ENCODE measurements at places on chromosomes 3 and 15. TPM values are rescaled to one million over a fixed set of nuclear protein-coding genes. Genes with fewer than 3 reads are reported as not detected.

DNA sequence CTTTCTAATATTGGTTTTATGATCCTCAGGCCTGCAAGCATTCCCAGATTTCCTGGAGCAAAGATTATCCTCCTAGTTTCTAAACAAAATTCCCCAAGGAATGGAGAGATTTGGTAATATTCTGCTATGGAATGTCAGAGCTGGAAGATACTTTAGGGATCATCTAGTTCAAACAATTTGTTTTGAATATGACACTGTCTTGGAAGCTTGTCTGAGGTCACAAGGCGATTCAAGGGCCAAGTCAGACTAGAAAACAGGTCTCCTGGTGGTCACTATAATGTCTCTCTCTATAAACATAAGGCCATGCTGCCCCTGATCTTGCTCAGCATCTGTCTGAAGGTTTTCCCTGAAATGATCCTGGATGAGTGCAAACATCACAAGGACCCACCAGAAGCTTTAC is 143.4 kb upstream of the BCL6 start:
- H3K4me3 ChIP-seq = no peak overlapping the region
- H3K27ac ChIP-seq = no peak overlapping the region
- no peaks in the 10 kb centered on the region for H3K27me3 ChIP-seq
- no peak for DNase-seq
- H3K36me3 ChIP-seq = no peaks in the 10 kb centered on the region

GRCh38 chr15:62307551-62307950 is 142.5 kb upstream of the C2CD4B start:
- no peak overlapping the region for H3K27ac ChIP-seq
- H3K27me3 ChIP-seq = no peaks in the 10 kb centered on the region
- no peaks in the 10 kb centered on the region for H3K36me3 ChIP-seq
- no peaks in the 10 kb centered on the region for H3K4me1 ChIP-seq

- H3K27me3 ChIP-seq = no peaks in the 10 kb centered on the region
- no peak for DNase-seq
- no peak overlapping the region for H3K4me3 ChIP-seq
- peaks cover 4% of the 10 kb centered on the region for H3K36me3 ChIP-seq
- H3K27ac ChIP-seq = peak overlapping the region; percentile 60
- H3K4me1 ChIP-seq = peaks cover 17% of the 10 kb centered on the region
These were observed 35.2 kb downstream of the FNDC3B start for GRCh38 chr3:172074586-172074985.

GRCh38 chr15:58830556-58830955 is 59.5 kb downstream of the MINDY2 start:
- H3K27ac ChIP-seq = no peak overlapping the region
- H3K27me3 ChIP-seq = no peaks in the 10 kb centered on the region
- no peak for DNase-seq
- peaks cover 55% of the 10 kb centered on the region for H3K36me3 ChIP-seq
- H3K4me1 ChIP-seq = no peaks in the 10 kb centered on the region
- no peak overlapping the region for H3K4me3 ChIP-seq

GRCh38 chr3:161069511-161070251 is 35.5 kb downstream of the B3GALNT1 start:
- DNase-seq = no peak
- H3K4me1 ChIP-seq = peaks cover 16% of the 10 kb centered on the region
- H3K4me3 ChIP-seq = no peak overlapping the region
- H3K36me3 ChIP-seq = no peaks in the 10 kb centered on the region

The OCA2 gene
- 0.86 TPM for polyA plus RNA-seq

- DNase-seq = no peak
- H3K4me1 ChIP-seq = no peaks in the 10 kb centered on the region
- H3K27me3 ChIP-seq = no peaks in the 10 kb centered on the region
- H3K4me3 ChIP-seq = no peak overlapping the region
- no peaks in the 10 kb centered on the region for H3K36me3 ChIP-seq
These were observed 207.0 kb downstream of the SUCLG2 start for GRCh38 chr3:67447393-67447792.

DNA sequence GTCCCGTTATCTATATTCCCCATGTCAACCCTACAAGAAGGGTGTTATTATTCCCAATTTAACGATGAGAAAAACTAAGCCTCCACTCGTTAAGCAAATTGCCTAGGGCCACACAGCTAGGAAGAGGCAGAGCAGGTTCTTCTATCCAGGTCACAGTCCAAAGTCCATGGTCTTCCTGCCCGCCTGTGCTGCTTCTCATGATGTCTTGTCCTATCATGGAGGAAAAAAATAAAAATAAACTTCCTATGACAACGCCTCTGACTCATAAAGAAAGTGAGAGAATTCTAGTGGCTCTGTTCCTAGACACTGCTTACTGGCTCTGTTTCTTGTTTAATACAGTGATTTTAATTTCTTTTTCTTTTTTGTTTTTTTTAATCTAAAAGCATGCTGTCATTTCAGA is 9.7 kb downstream of the COL8A1 start:
- no peak for DNase-seq
- no peaks in the 10 kb centered on the region for H3K27me3 ChIP-seq
- no peak overlapping the region for H3K4me3 ChIP-seq
- H3K27ac ChIP-seq = no peak overlapping the region
- no peaks in the 10 kb centered on the region for H3K4me1 ChIP-seq
- H3K36me3 ChIP-seq = no peaks in the 10 kb centered on the region

DNA sequence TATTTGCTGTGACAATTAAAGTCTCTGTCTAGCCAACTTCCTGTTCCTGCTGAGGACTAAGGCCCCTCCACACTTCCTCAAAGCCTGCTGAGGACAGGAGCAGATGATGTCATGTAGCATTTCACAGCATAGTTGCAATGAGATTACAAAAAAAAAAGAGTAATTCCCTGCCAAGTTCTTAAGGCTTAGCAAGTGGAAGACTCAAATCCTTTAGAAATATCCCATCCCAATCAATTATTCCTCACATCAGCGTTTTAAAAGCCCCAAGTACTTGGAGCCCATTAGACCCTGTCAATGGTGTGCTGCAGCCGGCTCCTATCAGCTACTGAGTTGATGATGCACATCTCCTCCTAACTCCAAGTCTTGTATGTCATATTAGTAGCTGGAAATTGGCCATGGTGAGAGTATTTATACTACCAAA is 51.7 kb downstream of the TRANK1 start:
- H3K36me3 ChIP-seq = peaks cover 29% of the 10 kb centered on the region
- H3K4me1 ChIP-seq = peaks cover 66% of the 10 kb centered on the region
- peak overlapping the region; percentile 48 for H3K27ac ChIP-seq
- H3K4me3 ChIP-seq = no peak overlapping the region
- DNase-seq = peak; percentile 61

GRCh38 chr3:179971280-179971679 is 65.5 kb downstream of the PEX5L start:
- H3K4me1 ChIP-seq = no peaks in the 10 kb centered on the region
- no peaks in the 10 kb centered on the region for H3K27me3 ChIP-seq
- DNase-seq = no peak
- no peak overlapping the region for H3K27ac ChIP-seq

The UROC1 gene
- 0.03 TPM for polyA plus RNA-seq

The IREB2 gene
- polyA plus RNA-seq = 15.0 TPM

The AHSG gene
- polyA plus RNA-seq = not detected

The LRRC15 gene
- 0.35 TPM for polyA plus RNA-seq

DNA sequence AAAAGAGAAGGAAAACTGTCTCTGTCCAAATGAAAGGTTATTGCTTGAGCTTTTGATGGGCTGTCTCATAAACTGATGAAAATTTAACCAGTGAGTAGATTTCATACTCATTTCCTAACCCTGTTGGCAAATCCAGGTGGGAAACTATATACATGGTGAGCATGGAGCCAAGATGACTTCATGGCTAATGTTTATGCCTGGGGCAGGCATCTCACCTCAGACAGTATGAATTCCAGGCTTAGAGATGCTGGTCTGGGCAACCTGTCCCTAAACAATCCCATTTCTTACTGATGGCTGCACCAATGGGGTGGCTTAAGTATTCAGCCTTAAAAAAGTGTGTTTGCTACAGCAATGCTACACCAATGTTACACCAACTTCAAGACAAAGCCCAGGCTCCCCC is 58.1 kb downstream of the SLTM start:
- no peak overlapping the region for H3K4me3 ChIP-seq
- H3K4me1 ChIP-seq = no peaks in the 10 kb centered on the region
- no peaks in the 10 kb centered on the region for H3K27me3 ChIP-seq
- peaks cover 34% of the 10 kb centered on the region for H3K36me3 ChIP-seq
- H3K27ac ChIP-seq = no peak overlapping the region
- no peak for DNase-seq

- H3K27me3 ChIP-seq = no peaks in the 10 kb centered on the region
- no peak for DNase-seq
- peaks cover 9% of the 10 kb centered on the region for H3K36me3 ChIP-seq
These were observed 81.5 kb downstream of the DHX36 start for GRCh38 chr3:154242766-154243165.

The RBMS3 gene
- polyA plus RNA-seq = 8.8 TPM

GRCh38 chr3:190692256-190692655 is 170.2 kb downstream of the GMNC start:
- no peaks in the 10 kb centered on the region for H3K36me3 ChIP-seq
- H3K4me1 ChIP-seq = no peaks in the 10 kb centered on the region
- no peaks in the 10 kb centered on the region for H3K27me3 ChIP-seq

DNA sequence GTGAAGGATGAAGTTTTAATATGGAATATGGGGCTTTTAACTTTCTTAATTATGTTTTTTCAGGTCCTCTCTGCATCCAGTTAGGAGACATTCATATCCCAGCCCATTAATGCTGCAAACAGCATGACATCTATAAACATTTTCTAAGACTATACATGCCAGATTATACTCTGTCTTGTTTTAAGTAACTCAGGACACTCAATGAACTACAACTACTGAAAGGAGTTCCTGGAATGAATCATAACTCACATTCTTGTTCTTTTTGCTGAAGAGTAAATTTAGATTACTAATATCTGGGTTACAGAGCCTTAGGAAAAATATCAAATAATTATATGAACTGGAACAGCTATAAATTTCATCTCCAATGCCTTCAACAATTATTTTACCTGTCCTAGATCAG is 167.4 kb downstream of the STAG1 start:
- no peak overlapping the region for H3K4me3 ChIP-seq
- no peaks in the 10 kb centered on the region for H3K27me3 ChIP-seq
- no peaks in the 10 kb centered on the region for H3K4me1 ChIP-seq

GRCh38 chr3:5437296-5437782 is 249.8 kb downstream of the EDEM1 start:
- H3K27ac ChIP-seq = no peak overlapping the region
- no peak for DNase-seq
- no peaks in the 10 kb centered on the region for H3K27me3 ChIP-seq
- H3K4me1 ChIP-seq = no peaks in the 10 kb centered on the region
- H3K36me3 ChIP-seq = no peaks in the 10 kb centered on the region

GRCh38 chr3:11004563-11004962 is 12.0 kb downstream of the SLC6A1 start:
- no peak for DNase-seq
- H3K4me3 ChIP-seq = no peak overlapping the region
- no peaks in the 10 kb centered on the region for H3K36me3 ChIP-seq
- no peaks in the 10 kb centered on the region for H3K4me1 ChIP-seq

The CELSR3 gene
- 2.5 TPM for polyA plus RNA-seq

DNA sequence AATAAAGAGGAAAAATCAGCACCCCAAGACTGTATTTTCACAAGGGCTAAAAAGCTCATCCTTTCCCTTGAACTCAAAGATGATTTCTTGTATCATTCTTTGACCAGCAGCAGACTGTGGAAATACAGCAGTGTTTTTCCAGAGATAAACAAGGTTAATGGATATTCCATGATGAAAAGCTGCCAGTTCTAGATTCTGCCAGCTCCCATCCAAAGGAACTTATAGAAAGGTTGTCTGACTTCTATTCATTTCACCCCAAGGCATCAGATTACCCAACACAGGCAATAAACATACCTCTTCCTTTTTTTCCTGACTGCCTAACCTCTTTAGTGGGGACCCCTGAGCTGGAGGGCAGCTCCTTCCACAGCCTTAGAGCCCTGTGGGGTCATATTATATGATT is 375.8 kb upstream of the THBS1 start:
- H3K27ac ChIP-seq = no peak overlapping the region
- no peaks in the 10 kb centered on the region for H3K27me3 ChIP-seq
- H3K4me3 ChIP-seq = no peak overlapping the region
- no peaks in the 10 kb centered on the region for H3K4me1 ChIP-seq

GRCh38 chr15:72740219-72740618 is 43.3 kb downstream of the ADPGK start:
- peaks cover 22% of the 10 kb centered on the region for H3K36me3 ChIP-seq
- no peaks in the 10 kb centered on the region for H3K27me3 ChIP-seq
- no peak overlapping the region for H3K4me3 ChIP-seq
- DNase-seq = no peak

The ANAPC13 gene
- polyA plus RNA-seq = 62.4 TPM

DNA sequence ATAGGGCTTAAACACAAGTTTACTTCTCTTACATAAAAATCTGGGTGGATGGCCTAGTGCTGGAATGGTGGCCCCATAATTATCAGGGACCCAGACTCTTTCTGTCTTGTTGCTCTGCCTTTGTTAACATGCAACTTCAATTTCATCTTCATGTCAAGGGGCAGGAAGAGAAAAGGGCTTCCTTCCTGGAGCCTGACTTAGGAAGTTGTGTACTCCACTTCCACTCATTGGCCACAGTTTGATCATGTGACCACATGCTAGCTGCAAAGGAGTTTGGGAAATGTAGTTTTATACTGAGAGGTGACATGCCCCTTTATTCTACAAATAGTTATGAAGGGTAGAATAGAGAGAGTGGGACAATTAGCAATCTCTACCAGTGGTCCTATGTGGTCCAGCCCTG is 39.3 kb downstream of the RHCG start:
- H3K4me1 ChIP-seq = no peaks in the 10 kb centered on the region
- DNase-seq = no peak
- no peaks in the 10 kb centered on the region for H3K27me3 ChIP-seq
- H3K36me3 ChIP-seq = no peaks in the 10 kb centered on the region

DNA sequence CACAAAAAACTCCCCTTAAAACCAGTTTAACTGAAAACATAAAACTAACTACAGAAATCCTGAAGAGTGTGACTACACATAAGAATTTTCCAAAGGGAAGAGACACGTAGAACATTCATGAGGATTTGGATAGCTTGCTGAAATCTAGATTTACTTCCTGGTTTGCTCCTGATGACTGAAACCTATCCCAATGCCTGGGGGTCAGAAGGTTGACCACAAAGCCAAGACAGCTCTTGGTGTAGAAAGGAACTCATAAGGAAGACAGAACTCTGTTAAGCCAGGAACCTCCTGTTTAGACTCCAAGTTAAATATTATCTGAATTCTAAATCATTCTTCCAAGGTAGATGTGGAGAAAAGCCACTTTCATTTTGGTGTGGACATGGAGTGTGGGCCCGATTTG is 92.8 kb downstream of the TFG start:
- H3K27me3 ChIP-seq = no peaks in the 10 kb centered on the region
- H3K27ac ChIP-seq = no peak overlapping the region
- DNase-seq = no peak

GRCh38 chr3:35291471-35292236 is 347.7 kb upstream of the ARPP21 start:
- no peak for DNase-seq
- H3K4me1 ChIP-seq = no peaks in the 10 kb centered on the region
- no peak overlapping the region for H3K27ac ChIP-seq
- H3K36me3 ChIP-seq = no peaks in the 10 kb centered on the region
- no peaks in the 10 kb centered on the region for H3K27me3 ChIP-seq

DNA sequence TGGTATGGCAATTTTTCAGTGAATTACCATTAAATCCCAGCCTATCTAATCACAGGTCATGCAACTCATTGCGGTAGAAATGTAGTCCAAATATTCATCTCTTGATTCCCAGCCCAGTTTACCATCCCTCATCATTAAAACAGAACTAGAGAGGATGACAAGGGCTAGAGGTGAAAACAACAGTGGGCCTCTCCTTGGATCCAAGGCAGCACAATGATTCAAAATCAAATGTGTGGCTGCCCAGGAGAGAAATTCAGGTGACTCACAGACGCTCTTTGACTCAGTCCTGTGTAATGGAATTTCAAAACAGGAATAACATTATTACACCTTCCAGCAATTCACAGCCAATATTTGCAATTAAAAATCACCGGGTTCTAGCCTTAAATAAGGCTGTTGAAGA is 246.5 kb downstream of the TBL1XR1 start:
- H3K27ac ChIP-seq = no peak overlapping the region
- H3K4me1 ChIP-seq = peaks cover 6% of the 10 kb centered on the region
- H3K27me3 ChIP-seq = no peaks in the 10 kb centered on the region
- no peaks in the 10 kb centered on the region for H3K36me3 ChIP-seq
